ENCODE measurements at places on chromosomes 6 and 20. TPM values are rescaled to one million over a fixed set of nuclear protein-coding genes. Genes with fewer than 3 reads are reported as not detected.

- no peak for DNase-seq
Measured at GRCh38 chr6:163337958-163338357, 76.6 kb upstream of the QKI start.

- no peak for DNase-seq
Measured at GRCh38 chr20:2401527-2401926, 20.8 kb downstream of the TGM6 start.

- no peak for DNase-seq
Measured at GRCh38 chr6:21438986-21439352, 154.6 kb upstream of the SOX4 start.

DNA sequence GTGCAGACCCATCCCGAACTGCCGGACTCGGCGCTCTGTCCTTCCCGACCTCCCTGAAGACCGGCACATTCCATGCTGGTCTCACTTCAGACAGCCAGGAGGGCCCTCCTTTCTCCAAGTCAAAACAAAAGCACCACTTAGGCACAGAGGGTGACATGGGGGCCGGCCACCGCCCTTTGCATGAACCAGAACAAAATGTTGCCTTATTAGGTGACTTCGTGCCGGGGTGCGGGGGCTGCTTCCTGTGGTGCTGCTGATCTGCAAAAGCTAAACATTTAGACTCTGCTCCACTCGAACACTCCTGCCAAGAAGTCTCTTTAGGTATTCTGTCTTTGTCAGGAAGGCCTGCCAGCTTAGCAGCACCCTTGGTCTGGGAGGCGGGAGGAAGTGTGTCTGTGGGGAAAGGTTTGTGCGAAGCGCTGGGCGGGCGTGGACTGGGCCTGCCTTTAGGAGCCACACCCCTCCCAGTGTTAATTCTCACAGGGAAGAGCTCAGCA, 133.8 kb downstream of the SMOC2 start:
- DNase-seq: peak; percentile 33

The LGSN gene
- total RNA-seq: under 0.01 TPM

The TGM3 gene
- not detected for total RNA-seq
